Hematopoietic multipotent progenitor cell (in vitro differentiated cells): ENCODE measurements at places on chromosomes 13 and 19.
A peak's percentile ranks its signal among the peaks of the same experiment; 100 is the strongest.

DNA sequence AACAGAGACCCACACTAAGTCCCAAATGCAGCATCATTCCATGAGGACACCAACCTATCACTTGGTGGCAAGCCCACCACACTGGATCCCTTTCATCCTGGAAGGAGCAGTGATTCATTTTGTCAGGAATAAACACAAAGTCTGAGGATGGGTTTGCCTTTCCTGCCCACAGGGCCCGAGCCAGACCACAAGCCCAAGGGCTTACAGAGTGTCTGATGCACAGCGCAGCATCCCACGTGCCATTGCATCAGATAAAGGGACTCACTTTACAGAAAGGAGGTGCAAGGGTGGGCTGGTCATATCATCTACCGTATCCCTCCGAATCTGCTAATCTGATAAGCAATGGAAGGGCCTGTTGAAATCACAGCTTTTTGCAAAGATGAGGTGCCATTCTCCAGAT lies 12.2 kb upstream of the KCTD15 start:
- no peak for DNase-seq

GRCh38 chr19:4061683-4062418 lies 4.8 kb downstream of the ZBTB7A start:
- DNase-seq: no peak

DNA sequence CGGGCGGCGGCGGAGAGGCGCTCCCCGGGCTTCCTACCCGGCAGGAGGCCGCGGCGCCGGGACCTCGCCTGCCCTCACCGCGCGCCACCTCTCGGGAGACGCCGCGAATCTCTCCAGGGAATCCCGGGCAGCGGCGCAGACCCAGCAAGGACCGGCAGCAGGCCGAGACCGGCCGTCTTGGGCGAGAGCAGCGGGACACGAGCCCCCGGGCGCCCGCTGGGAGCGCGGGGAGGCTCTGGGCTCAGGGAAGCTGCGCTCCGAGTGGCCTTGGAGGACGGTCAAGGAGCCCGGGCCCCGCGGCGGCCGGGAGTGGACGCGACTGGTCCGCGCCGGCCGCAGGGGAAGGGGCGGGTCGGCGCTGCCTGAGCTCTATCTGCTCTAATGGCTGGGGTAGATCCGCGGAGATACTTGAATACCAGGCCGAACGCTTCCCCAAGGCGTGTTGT lies 14.7 kb downstream of the CDX2 start:
- DNase-seq: peak; percentile 27

DNA sequence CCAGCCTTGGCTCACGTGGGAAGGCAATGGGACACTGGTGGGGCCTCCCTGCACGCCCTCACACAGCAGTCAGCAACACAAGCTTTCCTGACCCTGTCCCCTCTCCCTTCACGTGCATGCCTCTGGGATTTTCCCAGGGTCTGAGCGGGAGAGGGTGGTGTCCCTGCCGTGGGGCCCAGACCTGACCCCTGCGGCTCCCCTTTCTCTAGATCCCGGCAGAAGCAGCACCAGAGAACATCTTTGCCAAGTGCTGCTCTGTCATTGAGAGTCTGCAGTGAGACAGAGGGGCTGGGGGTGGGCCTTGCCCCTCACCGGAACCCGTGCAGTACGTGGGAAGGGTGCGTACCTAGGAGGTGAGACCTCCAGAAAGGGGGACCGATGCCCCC lies 12.6 kb downstream of the KHSRP start:
- no peak for DNase-seq

DNA sequence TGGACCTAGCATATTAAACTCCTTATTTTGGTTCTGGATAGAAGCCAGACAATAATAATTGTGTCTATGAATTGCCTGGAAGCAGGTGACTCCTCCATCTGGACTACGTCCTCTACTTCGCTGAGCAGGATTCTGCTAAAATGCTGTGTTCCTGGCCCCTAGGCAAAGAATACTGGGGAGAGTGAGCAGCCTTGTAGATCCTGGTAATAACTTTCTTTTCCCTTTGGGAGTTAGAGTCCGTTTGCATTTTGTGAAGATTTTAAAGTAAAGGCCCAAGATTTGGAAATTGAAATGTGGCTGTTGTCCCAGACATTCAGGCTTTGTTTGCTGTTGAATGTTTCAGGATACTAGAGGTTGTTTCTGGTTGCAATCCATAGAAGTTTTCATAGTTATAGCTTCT lies 511.9 kb upstream of the KLF12 start:
- no peak for DNase-seq

DNA sequence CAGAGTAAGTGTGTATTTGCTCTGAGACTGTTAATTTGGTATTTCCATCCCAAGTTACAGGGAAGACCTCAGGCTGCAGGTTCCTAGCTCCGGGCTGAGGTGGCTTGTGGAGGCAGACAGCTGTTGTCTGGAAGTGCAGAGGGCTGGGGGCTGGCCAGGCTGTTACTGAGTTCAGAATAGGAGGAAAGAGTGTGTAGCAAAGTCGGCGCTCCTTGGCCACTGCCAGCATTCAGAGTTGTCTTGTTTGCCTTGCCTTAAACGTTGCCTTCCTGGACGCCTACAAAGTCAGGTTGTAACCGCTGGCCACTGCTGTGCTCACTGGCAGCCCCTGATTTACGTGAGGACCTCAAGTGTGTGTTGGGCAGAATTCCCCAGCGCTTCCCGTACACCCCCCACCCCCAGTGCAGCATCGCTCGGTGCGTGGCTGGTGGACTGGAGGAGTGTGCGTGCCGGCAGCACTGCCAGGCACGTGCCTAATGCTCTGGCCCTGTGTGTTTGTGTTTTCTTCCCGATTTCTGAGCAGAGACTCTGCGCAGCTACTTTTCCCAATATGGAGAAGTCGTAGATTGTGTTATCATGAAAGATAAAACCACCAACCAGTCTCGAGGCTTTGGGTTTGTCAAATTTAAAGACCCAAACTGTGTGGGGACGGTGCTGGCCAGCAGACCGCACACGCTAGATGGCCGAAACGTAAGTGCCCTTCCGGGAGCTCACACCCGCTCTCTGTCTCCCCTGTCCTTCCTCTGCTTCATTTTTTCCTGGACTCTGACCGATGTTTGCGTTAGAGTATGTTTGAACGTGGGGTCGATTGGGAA lies 10.5 kb downstream of the DAZAP1 start:
- DNase-seq: no peak

DNA sequence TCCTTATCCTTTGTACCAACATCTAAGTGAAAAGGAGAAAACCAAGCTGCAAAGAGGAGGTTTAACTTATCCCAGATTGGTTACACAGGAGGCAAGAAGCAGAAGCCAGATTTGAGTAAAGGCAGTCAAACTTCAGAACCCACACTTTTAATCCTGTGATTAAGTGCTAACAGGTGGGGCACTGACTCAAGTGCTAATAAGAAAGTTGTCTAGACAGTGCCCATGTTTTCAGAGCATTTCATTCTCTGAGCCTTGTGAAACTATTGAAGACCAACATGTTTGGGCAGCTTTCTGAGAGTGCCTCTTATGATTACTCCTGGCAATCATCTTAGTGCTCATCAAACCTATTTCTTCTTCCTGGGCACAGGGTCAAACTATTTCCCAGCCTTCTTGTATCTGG lies 380.8 kb downstream of the KCNRG start:
- DNase-seq: no peak

DNA sequence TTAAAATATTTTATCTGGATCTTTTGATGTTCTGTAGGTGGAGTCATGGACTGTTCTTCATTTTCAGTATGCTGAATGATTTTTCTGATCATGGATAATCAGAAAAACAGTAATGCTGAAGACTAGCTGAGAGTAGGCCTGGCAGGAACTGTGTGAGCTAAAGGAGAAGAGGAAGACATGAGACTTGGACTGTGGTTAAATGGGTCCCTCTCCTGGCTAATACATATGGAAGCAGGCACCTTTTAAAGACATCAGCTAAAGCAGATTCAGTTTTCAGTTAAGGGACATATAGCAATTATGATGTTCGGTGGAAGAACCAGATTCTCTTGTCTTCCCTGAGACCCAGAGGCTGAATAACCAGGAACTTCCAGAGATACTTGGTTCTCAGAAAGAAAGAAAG lies 169.4 kb downstream of the OLFM4 start:
- DNase-seq: no peak

GRCh38 chr19:748274-748598 lies 2.7 kb upstream of the MISP start:
- no peak for DNase-seq

GRCh38 chr19:15666883-15667282 lies 6.0 kb upstream of the CYP4F12 start:
- DNase-seq: no peak

GRCh38 chr13:39618561-39618960 lies 15.6 kb upstream of the LHFPL6 start:
- DNase-seq: no peak

- DNase-seq: no peak
Observed at GRCh38 chr13:110499621-110500281, 61.8 kb downstream of the RAB20 start.

GRCh38 chr13:26400545-26400944 lies 146.6 kb downstream of the CDK8 start:
- DNase-seq: no peak

GRCh38 chr19:22527554-22527953 lies 105.4 kb upstream of the ZNF98 start:
- no peak for DNase-seq

GRCh38 chr19:41708481-41708880 lies at the start of gene CEACAM5:
TSS of gene CEACAM5 (plus strand) at chr19:41708626. CDS start at chr19:41708732, 106 bp downstream.
- DNase-seq: no peak

- no peak for DNase-seq
Observed at GRCh38 chr13:90717451-90717936, 630.0 kb upstream of the MIR17HG start.

DNA sequence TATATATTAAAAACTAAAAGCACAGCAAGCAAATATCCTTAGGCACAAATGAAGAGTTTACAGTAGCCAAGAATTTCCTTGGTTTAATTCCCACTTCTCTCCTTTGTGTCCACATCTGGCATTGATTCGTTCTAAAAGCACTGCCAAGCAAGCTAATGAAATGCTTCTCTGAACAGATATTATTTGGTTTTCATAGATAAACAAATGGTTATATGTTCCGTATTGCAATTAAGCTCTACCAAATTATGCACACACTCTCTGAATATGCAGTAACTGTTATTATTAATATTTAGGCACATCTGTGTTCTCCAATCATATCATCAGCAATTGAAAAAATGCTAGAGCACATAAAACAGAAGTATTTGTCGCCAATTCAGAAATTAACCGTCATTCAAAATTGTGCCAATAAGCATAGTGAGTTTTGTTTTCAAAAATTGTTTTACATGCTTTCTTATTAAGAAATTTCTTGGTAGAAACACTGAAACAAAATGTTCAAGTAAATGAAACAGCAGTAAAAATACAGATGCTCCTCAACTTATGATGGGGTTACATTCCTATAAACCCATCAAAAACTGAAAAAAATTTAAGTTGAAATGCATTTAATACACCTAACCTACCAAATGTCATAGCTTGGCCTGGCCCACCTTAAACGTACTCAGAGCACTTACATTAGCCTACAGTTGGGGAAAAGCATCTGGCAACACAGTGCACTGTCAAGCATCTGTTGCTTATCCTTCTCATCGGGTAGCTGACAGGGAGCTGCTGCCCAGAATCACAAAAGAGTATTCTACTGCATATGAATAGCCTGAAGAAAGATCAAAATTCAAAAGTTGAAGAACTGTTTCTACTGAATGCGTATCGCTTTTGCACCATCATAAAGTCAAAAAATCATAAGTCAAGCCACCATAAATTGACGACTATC lies 2134.7 kb downstream of the PCDH9 start:
- no peak for DNase-seq

- DNase-seq: no peak
Observed at GRCh38 chr13:50449465-50449864, 394.0 kb downstream of the DLEU7 start.

DNA sequence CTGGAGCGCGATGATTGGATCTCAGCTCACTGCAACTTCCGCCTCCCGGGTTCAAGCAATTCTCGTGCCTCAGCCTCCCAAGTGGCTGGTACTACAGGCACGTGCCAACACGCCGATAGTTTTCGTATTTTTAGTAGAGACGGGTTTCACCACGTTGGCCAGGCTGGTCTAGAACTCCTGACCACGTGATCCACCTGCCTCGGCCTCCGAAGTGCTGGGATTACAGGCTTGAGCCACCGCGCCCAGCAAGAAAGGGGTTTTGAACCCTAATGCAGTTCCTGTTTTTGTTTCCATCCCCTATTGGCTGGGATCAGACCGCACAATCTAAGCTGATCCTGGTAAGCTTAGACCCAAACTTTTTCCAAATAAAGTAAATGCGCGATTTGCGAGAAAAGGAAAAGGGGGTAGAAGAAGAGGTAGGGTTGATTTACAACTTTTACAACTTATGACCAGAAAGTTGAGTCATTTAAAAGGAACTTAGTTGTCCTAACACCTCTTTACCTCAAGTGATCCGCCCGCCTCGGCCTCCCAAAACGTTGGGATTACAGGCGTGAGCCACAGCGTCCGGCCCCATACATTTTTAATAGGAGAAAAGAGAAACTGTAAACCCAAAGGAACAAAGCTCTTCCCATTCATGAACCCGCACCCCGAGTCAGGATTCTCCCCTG lies 764 bp downstream of the ZNF626 start:
- DNase-seq: no peak

DNA sequence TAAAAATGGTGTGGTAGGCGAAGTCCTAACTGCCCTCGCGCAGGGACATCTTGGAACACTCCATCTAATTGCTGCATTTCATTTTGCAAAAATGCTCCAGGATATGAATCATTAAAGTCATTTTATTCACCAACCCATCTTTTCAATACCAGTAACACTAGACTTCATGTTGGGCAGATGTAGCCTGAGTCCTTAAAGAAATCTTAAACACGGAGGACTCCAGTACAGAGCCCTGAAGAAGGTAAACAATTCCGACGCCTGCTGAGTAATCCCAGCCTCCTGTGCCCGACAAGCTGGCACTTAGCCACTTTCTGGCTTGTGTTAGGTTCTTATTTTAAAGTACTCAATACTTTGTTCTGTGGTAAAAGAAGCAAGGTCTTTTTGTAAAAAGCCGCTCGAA lies 58.0 kb upstream of the IRS2 start:
- no peak for DNase-seq

- DNase-seq: no peak
Observed at GRCh38 chr19:17641846-17642245, 46.3 kb downstream of the UNC13A start.

DNA sequence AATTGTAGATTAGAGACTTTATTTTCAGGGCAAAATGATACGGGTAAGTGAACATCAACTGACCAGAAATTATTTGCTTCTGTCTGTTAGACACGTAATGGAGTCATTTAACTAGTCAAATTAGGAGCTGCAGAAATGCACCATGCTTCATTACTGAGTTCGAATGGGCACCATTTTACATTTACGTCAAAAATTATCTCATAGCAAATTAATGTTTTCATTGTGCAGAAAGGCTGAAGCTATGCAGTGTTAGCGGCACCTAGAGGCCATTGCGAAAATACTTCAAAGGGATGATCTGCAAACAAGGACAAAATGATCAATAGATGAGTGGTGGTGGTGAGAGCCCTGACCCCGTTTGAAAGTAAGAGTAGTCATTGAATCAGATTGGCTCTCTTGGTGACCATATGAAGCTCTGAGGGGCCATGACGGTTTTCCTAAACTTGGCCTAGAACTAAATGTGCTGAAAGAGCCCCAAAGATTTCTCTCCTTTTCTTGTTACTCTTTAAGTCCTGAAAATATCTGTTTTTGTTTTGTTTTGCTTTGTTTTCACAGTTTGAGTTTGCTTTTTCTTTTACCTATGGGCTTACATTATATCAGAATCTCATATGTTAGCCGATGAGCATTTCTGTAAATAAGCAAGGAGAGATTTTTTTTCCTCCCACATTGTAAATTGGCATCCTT lies 277.9 kb downstream of the ZNF536 start:
- DNase-seq: peak; percentile 44
